Heart left ventricle (tissue), 16 donors: ENCODE measurements at places on chromosomes 2 and 18. TPM values are rescaled to one million over a fixed set of nuclear protein-coding genes. Genes with fewer than 3 reads are reported as not detected.

GRCh38 chr2:86204458-86204857 is 5.2 kb downstream of the MRPL35 start:
- no peak overlapping the region for H3K27ac ChIP-seq
- peaks cover 50% of the 10 kb centered on the region for H3K36me3 ChIP-seq
- no peaks in the 10 kb centered on the region for H3K27me3 ChIP-seq
- DNase-seq: no peak
- peaks cover 34% of the 10 kb centered on the region for H3K4me1 ChIP-seq

GRCh38 chr2:112973156-112973555 is 4.7 kb upstream of the IL36G start:
- no peak overlapping the region for H3K27ac ChIP-seq
- no peak for DNase-seq

The NDUFV2 gene
- 440 TPM for total RNA-seq

The TXNDC2 gene
- not detected for total RNA-seq

DNA sequence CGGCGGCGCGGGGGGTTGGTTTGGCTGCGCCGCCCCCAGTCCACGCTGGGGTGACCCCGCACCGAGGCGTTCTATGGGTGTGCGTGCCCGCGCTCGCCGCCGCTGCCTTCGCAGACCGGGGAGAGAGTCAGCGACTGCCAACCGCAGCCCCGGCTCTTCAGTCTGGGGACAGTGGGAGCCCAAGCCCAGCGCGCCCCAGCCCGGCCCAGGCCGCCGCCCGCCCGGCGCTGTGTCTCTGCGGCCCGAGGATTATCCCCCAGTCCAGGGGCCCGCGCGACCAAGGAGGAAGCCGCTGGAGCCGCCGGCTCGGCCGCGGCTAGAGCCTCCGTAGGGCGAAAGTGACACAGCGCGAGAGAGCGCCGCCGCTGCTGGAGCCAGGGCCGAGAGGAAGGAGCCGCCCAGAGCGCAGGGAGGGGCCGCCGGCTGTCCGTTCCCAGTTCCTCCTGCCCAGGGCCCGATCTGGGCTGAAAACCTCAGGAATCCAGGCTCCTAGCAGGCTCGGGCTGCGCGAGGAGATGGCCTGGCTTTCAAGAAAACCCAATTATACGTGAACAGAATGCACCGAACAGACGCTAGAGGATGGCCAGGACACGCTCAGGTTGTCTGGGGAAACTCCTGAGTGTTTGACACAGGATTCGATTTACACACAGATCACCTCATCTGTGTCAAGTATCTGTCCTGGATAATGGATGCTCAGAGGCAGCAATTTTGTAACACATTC is 2.4 kb downstream of the CTIF start:
- no peaks in the 10 kb centered on the region for H3K27me3 ChIP-seq
- peak overlapping the region; percentile 92 for H3K27ac ChIP-seq
- H3K36me3 ChIP-seq: no peaks in the 10 kb centered on the region
- H3K4me1 ChIP-seq: peaks cover 54% of the 10 kb centered on the region

GRCh38 chr2:222576171-222577081 is 79.5 kb downstream of the FARSB start:
- DNase-seq: no peak
- peaks cover 17% of the 10 kb centered on the region for H3K4me1 ChIP-seq
- H3K27ac ChIP-seq: no peak overlapping the region
- H3K4me3 ChIP-seq: no peak overlapping the region

GRCh38 chr2:104033399-104033798 is 820.5 kb upstream of the POU3F3 start:
- H3K36me3 ChIP-seq: no peaks in the 10 kb centered on the region
- H3K27me3 ChIP-seq: peaks cover 3% of the 10 kb centered on the region
- H3K27ac ChIP-seq: no peak overlapping the region

GRCh38 chr2:126787289-126787688 is 111.4 kb upstream of the TEX51 start:
- no peaks in the 10 kb centered on the region for H3K4me1 ChIP-seq
- peaks cover 6% of the 10 kb centered on the region for H3K27me3 ChIP-seq
- H3K27ac ChIP-seq: no peak overlapping the region
- no peak overlapping the region for H3K4me3 ChIP-seq
- no peak for DNase-seq

DNA sequence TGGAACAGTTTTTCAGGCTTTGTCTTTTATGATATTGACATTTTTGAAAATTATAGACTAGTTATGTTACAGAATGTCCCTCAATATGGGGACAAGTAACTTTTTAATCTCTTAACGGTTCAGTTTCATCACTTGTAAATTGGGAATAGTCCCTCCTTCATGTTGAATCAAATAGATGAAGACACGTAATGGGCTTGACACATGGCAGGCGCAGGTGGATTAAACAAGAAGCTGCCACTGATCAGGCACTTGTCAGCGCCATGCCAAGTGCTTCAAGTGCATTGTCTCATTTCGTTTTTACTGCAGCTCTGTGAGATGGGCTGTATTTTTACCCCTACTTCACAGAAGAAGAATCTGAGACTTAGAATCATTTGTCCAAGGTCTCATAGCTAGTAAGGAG is 9.5 kb upstream of the SMAD4 start:
- H3K4me1 ChIP-seq: no peaks in the 10 kb centered on the region
- DNase-seq: no peak
- H3K36me3 ChIP-seq: no peaks in the 10 kb centered on the region
- no peaks in the 10 kb centered on the region for H3K27me3 ChIP-seq

The TRIB2 gene
- 37.5 TPM for total RNA-seq

GRCh38 chr2:86649119-86649947 is 25.7 kb upstream of the RNF103 start:
- no peaks in the 10 kb centered on the region for H3K36me3 ChIP-seq
- no peak overlapping the region for H3K4me3 ChIP-seq
- no peak for DNase-seq
- no peaks in the 10 kb centered on the region for H3K27me3 ChIP-seq

The GALR1 gene
- 0.05 TPM for total RNA-seq

DNA sequence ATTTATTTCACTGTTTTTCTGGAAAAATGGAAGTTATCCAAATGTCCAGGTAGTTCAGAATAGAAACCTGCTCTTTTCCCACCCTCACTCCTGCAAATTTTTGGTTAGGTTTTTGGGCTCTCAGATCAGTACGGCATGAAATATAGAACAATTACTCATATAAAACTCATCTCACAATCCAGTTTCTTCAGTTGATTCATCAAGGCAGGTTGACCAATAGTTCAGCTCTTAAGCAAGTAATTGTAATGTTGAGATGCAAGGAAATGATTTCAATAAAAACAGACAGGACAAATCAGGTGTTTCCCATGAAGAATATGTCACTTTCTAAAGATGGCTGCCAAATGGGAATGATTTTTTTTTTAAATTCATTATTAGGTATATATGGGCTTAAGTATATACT is 2.0 kb downstream of the RAB27B start:
- H3K4me1 ChIP-seq: no peaks in the 10 kb centered on the region
- H3K27me3 ChIP-seq: no peaks in the 10 kb centered on the region
- no peak overlapping the region for H3K27ac ChIP-seq
- H3K36me3 ChIP-seq: no peaks in the 10 kb centered on the region
- DNase-seq: no peak
- no peak overlapping the region for H3K4me3 ChIP-seq

GRCh38 chr18:48589797-48590519 is 51.1 kb downstream of the CTIF start:
- H3K4me3 ChIP-seq: no peak overlapping the region
- peaks cover 22% of the 10 kb centered on the region for H3K4me1 ChIP-seq
- peak; percentile 89 for DNase-seq
- H3K36me3 ChIP-seq: no peaks in the 10 kb centered on the region
- no peaks in the 10 kb centered on the region for H3K27me3 ChIP-seq

DNA sequence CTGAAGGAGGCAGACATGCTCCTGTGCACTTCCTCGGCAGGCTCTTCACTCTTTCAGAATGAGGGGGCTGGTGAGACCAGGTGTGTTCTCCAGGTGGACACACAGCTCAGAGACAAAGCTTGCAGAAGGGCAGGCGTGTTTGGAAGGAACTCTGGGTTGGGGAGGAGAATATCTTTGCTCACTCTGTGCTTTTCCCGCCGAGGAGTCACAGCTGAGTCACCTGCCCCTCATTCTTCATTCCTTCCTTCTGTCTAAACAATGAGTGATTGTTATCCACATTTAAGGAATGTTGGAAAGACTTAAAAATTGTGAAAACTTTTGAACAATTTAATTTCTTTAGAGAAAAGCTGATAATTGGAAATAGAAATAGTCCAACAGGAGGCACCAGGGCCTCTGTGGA is 126.3 kb upstream of the TPO start:
- H3K4me1 ChIP-seq: no peaks in the 10 kb centered on the region
- no peaks in the 10 kb centered on the region for H3K36me3 ChIP-seq
- peaks cover 3% of the 10 kb centered on the region for H3K27me3 ChIP-seq
- no peak overlapping the region for H3K4me3 ChIP-seq

- H3K4me3 ChIP-seq: no peak overlapping the region
- no peaks in the 10 kb centered on the region for H3K4me1 ChIP-seq
- H3K27ac ChIP-seq: no peak overlapping the region
- H3K27me3 ChIP-seq: no peaks in the 10 kb centered on the region
- peaks cover 19% of the 10 kb centered on the region for H3K36me3 ChIP-seq
- DNase-seq: no peak
Measured at GRCh38 chr2:187525163-187525900, 28.9 kb downstream of the TFPI start.

The IGFBP2 gene
- 326 TPM for total RNA-seq

- no peak overlapping the region for H3K4me3 ChIP-seq
- no peaks in the 10 kb centered on the region for H3K4me1 ChIP-seq
- H3K36me3 ChIP-seq: no peaks in the 10 kb centered on the region
- DNase-seq: peak; percentile 56
- H3K27ac ChIP-seq: peak overlapping the region; percentile 59
Measured at GRCh38 chr2:197097578-197098366, 171.3 kb upstream of the PGAP1 start.

- no peak overlapping the region for H3K4me3 ChIP-seq
- DNase-seq: no peak
- no peaks in the 10 kb centered on the region for H3K27me3 ChIP-seq
- no peak overlapping the region for H3K27ac ChIP-seq
Measured at GRCh38 chr18:59719544-59720181, 22.4 kb upstream of the CCBE1 start.

GRCh38 chr2:218501665-218502064 is 66.5 kb downstream of the USP37 start:
- no peak for DNase-seq
- no peaks in the 10 kb centered on the region for H3K27me3 ChIP-seq
- H3K4me1 ChIP-seq: peaks cover 4% of the 10 kb centered on the region
- H3K27ac ChIP-seq: peak overlapping the region; percentile 18

- H3K4me3 ChIP-seq: no peak overlapping the region
- H3K4me1 ChIP-seq: peaks cover 50% of the 10 kb centered on the region
- H3K36me3 ChIP-seq: no peaks in the 10 kb centered on the region
- H3K27ac ChIP-seq: peak overlapping the region; percentile 88
- no peaks in the 10 kb centered on the region for H3K27me3 ChIP-seq
- peak; percentile 71 for DNase-seq
Measured at GRCh38 chr2:42961385-42961811, 169.0 kb upstream of the HAAO start.

DNA sequence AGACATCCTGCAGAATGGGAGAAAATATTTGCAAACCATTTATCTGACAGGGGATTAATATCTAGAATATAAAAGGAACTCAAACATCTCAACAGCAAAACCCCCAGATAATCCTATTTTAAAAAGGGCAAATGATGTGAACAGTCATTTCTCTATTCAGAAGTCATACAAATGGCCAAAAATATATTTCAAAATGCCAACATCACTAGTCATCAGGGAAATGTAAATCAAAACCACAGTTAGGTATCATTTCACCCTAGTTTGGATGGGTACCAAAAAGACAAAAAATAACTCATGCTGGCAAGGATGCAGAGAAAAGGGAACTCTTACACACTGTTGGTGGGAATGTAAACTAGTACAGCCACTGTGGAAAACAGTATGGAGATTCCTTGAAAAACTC is 70.0 kb downstream of the TBR1 start:
- no peaks in the 10 kb centered on the region for H3K27me3 ChIP-seq
- DNase-seq: no peak
- H3K4me3 ChIP-seq: no peak overlapping the region
- H3K36me3 ChIP-seq: no peaks in the 10 kb centered on the region
- H3K4me1 ChIP-seq: no peaks in the 10 kb centered on the region

The SETBP1 gene
- total RNA-seq: 5.4 TPM

The PPP1R1C gene
- 44.5 TPM for total RNA-seq

DNA sequence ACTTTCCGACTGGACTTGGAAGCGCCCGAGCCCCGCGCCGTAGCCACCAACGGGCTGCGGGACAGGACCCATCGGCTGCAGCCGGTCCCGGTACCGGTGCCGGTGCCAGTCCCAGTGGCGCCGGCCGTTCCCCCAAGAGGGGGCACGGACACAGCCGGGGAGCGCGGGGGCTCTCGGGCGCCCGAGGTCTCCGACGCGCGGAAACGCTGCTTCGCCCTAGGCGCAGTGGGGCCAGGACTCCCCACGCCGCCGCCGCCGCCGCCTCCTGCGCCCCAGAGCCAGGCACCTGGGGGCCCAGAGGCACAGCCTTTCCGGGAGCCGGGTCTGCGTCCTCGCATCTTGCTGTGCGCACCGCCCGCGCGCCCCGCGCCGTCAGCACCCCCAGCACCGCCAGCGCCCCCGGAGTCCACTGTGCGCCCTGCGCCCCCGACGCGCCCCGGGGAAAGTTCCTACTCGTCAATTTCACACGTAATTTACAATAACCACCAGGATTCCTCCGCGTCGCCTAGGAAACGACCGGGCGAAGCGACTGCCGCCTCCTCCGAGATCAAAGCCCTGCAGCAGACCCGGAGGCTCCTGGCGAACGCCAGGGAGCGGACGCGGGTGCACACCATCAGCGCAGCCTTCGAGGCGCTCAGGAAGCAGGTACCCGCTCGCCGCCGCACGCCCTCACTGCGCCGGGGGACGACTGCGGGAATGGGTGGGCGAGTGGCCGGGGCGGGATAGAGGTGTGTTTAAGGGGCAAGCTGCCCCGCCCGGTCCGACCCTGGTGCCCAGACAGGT is 713 bp downstream of the ATOH8 start:
- peak overlapping the region; percentile 89 for H3K27ac ChIP-seq
- peaks cover 8% of the 10 kb centered on the region for H3K4me1 ChIP-seq
- H3K4me3 ChIP-seq: peak overlapping the region; percentile 83

GRCh38 chr2:195648787-195649186 is 8.2 kb upstream of the SLC39A10 start:
- DNase-seq: no peak
- H3K36me3 ChIP-seq: no peaks in the 10 kb centered on the region
- no peaks in the 10 kb centered on the region for H3K4me1 ChIP-seq
- H3K4me3 ChIP-seq: no peak overlapping the region

The CARF gene
- total RNA-seq: 8.6 TPM

The KHK gene
- 1.2 TPM for total RNA-seq
